Spinal cord (tissue), 10 donors: ENCODE measurements at places on chromosomes 1 and 21.

- no peak for DNase-seq
Measured at GRCh38 chr1:168960595-168960994, 145.9 kb upstream of the ATP1B1 start.

DNA sequence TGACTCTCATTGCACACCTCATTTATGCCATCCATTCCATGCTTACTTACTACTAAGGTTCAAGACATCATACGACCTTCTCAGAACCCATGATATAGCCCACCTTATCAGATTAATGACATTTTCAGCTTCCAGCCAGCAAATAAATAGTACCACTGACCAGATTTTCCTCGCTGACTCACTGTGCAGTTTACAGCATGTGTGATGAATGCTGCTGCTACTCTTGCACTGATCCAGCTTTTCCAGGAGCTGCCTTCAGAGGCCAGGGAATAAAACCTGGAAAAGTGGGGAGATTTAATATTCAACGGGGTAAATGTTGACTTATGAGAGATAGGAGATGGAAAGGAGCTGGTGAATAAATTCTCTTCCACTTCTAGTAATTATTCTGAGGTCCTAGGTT, 247.1 kb downstream of the COL11A1 start:
- DNase-seq = no peak

DNA sequence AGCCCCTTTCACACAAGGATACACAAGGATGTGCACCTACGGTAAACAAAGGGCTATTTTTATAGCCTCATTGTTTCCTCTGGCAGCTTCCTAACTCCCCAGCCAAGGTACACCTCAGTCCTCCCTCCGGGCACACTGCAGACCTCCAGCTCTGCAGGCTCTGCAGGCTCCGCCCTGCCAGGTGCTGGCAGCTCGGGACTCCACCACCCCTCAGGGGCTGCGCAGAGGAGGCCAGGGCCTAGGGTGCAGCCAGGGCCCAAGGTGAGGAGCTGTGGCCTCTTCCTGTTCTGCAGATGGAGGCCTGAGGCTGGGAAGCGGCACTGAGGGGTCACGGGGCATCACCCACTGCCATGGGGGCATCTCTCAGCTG, 19.8 kb upstream of the CLSTN1 start:
- no peak for DNase-seq

DNA sequence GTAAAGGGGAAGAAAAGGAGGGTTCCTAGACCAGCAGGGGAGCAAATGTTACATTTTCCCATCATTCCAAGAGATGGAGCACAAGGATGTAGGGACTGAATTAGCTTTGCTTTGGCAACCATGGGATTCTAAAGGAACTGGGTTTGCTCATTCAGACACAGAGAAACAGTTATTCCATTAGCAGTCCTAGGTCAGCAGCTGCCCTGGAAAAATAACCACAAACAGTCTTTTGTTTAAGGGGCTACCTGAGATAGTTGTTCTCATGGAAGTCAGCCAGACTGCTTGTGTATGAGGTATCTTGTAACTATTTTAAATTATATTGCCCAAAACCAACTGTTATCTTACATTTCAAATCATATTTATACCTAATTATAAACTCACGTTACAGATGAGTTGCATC, 58.4 kb upstream of the VCAM1 start:
- no peak for DNase-seq

DNA sequence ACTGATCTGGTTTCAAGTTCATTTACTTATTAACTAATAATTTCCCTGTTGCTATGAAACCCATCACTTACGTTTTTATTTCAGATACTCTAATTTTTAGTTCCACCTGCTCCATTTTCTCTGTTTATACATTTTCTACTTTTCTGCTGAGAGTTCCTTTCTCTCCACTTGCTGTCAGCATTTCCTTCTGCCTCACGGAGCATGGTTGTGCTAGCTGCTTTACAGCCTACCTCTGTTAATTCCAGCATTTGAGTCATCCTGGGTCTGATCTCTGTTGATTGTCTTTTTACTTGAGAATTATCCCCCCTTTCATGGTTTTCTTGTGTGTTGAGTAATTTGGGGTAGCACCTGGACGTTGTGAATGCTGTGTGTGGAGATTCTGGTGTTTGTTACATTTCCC, 373.2 kb upstream of the C1orf174 start:
- no peak for DNase-seq
